Mesendoderm (in vitro differentiated cells): ENCODE measurements at places on chromosomes 1 and 21.

DNA sequence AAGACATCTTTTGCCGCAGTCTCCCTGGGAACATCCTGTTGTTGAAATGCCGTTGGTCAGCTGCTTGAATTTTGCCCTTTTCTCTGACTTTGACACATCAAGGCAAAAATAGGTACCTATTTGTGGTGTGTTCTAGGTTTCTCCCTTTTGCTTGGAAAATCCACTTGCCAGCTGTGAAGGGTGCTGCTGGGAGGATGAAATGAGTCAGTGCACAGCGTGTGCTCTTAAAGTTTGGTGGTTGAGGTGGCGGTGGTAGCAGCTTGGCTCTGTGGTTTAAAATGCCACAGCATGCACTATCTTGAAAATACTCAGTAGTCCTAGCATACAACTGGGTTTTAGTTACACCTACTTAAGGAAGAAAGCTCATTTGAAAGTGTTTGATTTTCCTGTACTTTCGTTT is 183.8 kb downstream of the DHRS3 start:
- peak; percentile 44 for DNase-seq

DNA sequence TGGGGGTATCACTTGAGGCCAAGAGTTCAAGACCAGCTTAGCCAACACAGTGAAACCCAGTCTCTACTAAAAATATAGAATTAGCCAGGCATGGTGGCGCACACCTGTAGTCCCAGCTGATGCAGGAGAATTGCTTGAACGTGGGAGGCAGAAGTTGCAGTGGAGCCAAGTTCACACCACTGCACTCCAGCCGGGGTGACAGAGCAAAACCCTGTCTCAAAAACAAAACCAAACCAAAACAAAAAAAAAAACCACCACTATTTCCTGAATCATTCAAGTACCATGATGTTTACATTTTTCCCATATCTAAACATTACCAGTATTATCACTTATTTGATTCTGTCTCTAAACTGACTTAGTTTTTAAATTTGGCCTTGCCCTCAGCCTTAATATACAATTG is 29.5 kb downstream of the TUT4 start:
- DNase-seq, result no peak

DNA sequence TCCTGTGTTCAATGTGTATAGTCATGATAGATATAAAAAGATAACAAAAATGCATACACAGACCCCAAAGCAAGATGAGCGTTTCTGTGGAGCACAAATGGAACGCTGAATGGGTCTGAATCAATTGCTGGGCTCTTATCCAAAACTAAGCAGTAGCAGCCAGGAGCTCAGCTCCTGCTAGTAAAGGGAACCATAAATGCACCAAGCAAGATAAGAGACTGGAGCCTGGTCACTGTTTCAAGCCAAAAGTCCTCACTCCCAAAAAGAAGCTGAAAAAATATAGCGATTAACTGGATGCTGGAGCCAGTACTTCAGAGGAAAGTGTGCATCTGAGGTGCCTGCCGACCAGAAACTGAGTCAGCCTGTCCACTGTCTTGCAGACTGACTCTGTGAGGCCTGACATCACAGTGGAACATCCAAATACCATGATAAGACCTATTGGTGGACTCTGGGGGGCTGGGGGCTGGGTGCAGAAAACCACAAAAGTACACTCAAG is 68.9 kb downstream of the LRRC8C start:
- DNase-seq, result no peak

- no peak for DNase-seq
These were observed at the start of gene RGS18 for GRCh38 chr1:192158181-192158580. TSS of gene RGS18 (plus strand) at chr1:192158462. CDS start at chr1:192158638, 176 bp downstream.

DNA sequence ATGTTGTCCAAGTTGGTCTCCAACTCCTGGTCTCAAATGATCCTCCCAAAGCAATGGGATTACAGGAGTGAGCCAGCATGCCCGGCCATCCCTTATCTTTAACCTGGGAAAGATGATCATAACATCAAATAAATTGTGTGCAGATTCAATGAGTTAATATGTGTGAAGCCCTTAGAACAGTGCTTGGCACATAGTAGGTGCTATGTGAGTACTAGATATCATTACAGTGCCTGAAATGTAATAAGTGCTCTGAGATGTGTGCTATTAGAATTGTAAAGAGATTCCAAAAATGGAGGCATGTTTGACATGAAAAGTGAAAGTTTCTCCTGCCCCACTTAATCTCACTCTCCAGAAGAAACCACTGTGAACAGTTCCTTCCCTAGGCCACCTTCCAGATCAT is 71.8 kb downstream of the RUNX3 start:
- no peak for DNase-seq

GRCh38 chr1:236938760-236939159 is 65.5 kb downstream of the MT1HL1 start:
- DNase-seq, result no peak

GRCh38 chr1:38918568-38918967 is 23.1 kb downstream of the RHBDL2 start:
- no peak for DNase-seq

DNA sequence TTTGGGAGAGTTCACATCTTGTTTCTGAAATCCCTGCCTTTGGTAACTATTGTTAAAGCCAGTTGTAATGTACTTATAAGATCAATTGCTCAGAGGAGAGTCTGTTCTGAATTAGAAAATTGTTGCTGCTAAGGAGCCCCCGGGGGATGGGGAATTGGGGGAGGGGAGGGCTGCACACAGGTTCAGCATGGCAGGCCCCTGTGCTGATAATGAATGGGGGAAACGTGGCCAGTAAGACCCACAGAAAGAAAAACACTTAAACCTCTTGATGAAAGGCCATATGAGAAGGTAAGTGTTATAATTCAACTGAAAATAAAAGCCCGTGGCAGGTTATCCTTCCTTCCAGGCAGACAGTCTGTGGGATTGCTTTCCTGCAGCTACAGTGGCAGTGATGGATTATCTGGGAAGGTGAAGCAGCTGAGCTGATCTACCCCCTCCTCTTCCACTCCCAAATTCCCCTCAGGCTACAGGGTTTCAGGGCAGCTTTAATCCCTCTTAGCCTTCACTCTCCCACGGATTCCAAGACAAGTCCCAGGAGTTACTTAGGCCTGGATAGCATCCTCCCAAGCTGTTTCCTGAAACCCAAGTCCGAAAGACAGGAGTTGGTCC is 398.8 kb downstream of the TBX15 start:
- peak; percentile 41 for DNase-seq

DNA sequence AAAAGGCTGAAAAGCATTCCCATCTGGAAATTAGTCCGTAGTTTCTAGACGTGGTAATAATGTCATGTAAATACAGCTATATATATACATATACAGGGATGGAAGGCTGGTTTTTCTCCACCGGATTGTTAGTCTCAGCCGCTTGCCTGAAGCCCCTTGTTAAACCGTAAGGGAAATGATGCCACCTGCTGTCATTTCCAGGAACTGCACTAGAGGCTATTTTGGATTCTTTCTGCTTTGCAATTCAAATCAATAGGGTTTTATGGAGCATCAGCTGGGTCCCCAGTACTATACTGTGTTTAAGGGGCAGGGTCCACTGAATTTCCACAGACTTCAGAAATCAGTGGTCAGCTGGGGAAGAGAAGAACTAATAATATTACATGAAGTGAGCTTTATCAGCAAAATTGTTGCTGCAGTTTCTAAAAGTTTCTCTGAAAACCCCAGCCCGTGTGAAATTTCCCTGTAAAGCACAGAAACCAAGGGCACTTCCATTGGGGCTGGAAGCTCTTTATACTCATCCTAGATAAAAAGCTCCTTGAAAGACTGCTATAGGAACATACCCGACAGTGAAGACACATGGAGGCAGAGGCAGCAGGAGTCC is 33.8 kb upstream of the MPZL1 start:
- DNase-seq, result peak; percentile 88

DNA sequence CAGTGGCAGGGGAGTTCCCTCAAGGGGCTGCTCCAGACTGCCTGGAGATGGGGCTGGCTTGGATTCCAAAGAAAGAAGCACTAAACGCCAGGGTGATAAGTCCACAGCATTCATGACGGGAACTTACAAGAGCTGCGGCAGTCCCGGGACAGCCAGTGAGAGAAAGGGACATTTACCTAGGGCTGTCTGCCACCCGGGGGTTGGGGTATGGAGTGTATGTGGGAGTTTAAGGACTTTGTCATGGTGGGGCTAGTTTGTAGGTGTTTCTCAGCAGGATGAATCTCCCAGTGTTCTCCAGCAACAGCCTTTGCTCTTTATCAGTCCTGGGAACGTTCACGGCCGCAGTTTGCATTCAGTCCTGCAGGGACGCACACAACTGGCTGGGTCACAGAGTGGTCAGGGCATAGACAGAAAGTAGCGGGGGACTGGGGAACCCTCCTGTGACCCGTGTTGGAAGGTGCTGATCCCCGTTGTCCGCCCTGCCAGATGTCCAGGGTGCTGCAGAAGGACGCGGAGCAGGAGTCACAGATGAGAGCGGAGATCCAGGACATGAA is 41.4 kb upstream of the HMGN1 start:
- DNase-seq, result peak; percentile 56

GRCh38 chr1:183227422-183228346 is 41.6 kb downstream of the LAMC2 start:
- DNase-seq, result peak; percentile 74

DNA sequence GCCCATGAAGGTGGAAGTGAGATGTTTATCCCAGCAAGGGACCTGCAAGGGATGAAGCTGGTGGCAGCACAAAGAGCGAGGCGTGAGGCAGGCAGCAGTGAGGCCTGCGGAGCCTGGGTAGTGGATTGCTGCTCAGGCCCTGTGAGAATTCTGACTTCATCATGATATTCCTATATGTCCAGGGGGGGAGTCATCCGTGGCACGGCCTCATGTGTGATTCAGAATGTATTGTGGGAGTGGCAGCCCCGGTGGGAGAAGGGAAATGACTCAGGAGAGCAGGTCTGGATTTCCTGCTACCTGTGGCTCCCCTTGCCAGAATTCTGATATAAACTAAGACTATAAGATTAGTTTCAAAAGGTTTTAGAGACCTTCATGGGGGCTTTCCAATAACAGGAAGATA is 240.9 kb downstream of the CAMTA1 start:
- no peak for DNase-seq
